ENCODE measurements at places on chromosomes 11 and 22.

DNA sequence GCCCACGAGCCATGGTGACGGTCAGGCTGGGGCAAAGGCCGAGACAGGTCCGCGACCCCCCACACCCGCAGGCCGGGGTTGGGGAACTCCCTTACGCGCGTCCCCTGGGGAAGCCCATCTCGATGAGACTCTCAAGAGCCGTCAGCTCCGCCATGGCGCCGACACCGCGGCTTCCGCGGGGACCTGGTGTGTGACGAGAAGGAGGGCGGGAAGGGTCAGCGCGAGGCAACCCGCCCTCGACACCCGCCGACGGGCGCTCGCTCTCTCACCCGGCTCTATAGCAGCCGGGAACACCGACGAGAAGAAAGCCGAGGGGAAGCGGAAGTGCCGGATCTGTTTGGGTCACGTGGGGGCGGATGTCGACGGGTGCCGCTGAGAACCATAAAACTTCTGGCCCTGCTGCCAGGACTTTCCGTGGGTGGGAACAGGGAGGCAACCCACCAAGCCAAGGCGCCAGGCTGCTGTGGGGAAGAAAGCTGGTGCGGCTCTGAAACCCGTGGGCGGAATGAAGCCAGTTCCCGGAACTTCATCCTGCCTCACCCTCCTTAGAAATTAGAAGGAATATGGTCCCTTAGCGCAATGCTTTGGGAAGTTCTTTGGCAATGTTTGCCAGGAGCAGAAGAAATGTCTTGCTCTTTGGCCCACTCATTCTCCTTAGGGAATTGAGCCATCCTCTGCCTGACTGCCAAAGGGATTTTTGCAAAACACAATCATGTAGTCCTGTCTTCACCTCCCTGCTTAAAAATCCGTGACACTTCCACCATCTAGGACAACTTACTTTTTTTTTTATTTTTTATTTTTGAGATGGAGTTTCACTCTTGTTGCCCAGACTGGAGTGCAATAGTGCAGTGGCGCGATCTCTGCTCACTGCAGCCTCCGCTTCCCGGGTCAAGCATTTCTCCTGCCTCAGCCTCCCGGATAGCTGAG is at the start of gene UBXN1:
Gene UBXN1 (minus strand): TSS at position 304 of the 927 bp plus-strand sequence. CDS start 150 bp downstream, at position 154.
- peak; percentile 73 for DNase-seq

- no peak for DNase-seq
Observed at GRCh38 chr11:126212089-126212660, 593 bp downstream of the FAM118B start.

DNA sequence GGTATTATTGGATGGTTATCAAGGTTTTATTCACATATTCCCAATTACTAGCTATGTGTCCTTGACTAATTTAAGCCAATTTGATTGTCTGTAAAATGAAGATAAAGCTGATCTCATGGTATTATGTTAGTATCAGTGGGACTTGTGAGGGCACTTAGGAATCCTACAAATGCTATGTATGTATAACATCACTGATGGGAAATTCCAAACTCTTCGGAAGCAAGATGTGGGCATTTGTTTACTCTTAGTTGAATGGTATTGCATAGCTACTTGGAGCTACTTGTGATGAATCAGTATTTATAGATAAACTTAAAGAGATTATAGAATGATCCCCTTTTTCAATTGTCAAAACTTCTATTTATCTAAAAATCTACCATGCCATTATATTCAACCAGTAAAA is 239.9 kb downstream of the CNTN5 start:
- no peak for DNase-seq

DNA sequence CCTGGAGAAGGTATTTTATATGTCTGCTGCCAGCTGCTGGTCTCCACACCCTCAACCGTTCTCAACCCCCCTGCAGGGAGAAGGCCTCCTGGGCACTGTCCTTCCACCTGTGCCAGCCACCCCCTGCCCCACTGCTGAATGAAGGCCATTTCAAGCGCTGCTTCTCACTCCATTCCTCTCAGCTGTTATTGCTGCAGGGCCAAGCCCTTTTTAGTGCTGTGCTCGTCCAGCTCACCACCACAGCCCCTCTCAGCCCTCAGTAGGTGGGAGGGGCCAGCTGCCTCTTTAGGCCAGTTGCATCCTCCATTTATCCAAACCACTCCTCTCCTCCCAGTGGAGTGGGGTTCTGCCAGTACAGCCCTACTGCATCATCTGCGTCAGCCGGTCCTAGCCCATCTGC is 1.8 kb upstream of the WBP2NL start:
- DNase-seq: no peak

GRCh38 chr11:76935042-76935441 is 74.3 kb downstream of the ACER3 start:
- DNase-seq: no peak

GRCh38 chr22:28594797-28595462 is 84.7 kb downstream of the TTC28 start:
- peak; percentile 60 for DNase-seq

DNA sequence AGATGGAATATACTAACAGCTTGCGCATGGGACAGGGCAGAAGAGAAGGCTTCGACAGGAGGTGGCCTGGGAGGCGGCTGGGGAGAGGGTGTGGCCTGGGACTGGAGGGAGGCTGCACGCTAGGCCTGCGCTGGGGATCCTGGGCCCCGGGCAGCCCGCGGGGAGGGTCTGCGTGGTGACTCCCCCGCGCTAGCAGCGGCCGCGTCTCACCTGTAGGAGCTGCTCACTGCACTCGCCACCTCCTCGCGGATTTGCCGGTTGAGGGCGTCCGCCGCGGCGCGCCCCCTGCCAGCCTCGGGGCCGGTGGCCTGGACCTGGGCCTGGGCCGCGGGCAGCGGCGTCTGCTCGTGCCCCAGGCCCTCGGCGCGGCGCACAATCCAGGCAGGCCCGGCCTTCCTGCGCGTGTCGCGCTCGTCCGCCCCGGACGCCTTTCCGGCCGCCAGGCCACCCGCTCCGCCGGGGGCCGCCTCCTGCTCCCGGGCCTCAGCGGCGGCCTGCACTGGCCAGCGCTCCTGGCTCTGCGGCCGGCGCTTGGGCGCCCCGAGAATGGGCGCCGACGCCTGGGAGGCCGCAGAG is 1.5 kb downstream of the MAP6 start:
- DNase-seq: no peak

- no peak for DNase-seq
Observed at GRCh38 chr11:69840371-69841169, 21.4 kb upstream of the FGF3 start.

DNA sequence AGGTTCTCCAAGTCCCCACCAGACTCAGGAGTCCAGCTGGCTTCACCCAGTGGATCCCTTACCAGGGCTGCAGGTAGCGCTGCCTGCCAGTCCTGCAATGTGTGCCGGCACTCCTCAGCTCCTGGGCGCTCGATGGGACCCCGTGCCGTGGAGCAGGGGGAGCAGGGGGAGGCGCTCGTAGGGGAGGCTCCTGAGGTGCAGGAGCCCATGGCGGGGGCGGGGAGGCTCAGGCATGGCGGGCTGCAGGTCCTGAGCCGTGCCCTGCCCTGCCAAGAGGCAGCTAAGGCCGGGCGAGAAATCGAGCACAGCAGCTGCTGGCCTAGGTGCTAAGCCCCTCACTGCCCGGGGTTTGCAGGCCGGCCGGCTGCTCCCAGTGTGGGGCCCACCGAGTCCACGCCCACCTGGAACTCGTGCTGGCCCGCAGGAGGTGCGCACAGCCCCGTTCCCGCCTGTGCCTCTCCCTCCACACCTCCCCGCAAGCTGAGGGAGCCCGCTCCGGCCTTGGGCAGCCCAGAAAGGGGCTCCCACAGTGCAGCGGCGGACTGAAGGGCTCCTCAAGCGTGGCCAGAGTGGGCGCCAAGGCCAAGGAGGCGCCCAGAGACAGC is 792.9 kb upstream of the CCDC179 start:
- no peak for DNase-seq

GRCh38 chr11:127552446-127552845 is 551.9 kb upstream of the KIRREL3 start:
- no peak for DNase-seq

GRCh38 chr11:10544491-10545465 is 3.8 kb upstream of the RNF141 start:
- DNase-seq: no peak

DNA sequence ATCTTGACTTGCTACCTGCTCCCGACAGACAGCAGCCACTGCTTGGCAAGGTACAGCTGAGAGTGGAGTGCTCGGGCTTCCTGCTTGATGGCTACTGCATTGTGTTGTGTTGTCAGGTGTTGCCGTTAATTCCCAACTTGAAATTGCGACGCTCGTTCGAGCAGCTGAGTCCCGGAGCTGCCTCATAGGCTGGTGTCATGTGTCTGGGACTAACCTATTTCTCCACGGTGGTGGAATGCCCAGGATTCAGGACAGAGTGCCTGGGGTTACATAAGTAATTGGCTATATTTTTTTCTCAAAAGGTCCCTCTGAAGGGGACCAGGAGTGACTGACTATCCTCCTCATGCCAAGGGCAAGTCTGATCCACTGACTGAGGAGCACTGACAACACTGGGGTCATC is 18.5 kb downstream of the COMMD9 start:
- no peak for DNase-seq

DNA sequence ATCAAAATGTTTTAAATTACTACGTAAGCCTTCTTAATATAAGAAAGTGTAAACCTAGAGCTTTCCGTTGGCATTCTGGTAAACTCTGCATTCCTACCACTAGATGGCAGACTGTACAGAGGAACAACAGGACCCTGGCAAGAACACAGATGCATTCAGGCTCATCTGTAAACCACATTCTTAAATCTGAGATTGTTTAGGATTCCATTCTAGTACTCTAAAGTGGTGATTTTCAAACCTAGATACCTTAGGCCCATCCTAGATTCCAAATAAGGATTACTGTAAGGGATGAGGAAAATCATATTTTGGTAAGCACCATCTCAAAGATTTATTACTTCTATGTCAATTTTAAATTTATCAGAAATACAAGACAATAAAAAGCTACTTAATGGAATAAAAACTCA is 26.9 kb downstream of the PICALM start:
- peak; percentile 81 for DNase-seq

DNA sequence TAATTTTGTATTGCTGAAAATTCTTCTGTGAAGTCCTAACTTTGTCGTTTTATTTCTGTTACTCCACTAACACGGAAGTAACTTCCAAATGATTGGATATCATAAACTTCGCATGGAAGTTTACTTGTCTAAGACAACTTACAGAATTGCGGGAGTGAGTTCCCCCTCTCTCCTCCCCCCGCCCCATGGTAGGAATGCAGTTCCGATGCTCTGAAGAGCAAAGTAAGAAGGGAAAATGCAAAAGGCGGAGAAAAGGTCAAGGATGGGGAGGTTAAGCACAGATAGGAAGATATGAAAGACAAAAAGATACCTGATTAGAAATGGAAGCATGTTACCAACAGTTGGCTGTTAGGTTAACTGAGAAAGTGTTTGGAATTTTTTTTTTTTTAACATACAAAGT is 1.3 kb downstream of the EIF3M start:
- no peak for DNase-seq

GRCh38 chr11:35248558-35249323 is 109.8 kb downstream of the CD44 start:
- no peak for DNase-seq

DNA sequence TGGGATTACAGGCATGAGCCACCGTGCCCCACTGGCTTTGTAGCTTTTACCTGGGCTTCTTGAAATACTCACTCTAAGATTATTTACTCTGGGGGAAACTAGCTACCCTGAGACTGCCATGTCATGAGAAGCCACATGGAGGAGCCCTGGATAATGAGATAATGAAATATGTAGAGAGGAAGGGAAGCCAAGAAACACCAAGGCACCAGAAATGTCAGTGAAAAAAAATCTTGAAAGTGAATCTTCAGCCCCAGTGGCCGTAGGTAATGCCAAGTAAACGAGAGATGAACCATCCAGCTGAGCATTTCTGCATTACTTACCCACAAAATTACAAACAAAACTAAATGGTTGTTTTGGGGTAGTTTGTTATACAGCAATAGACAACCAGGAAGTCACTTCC is 125.6 kb downstream of the APIP start:
- no peak for DNase-seq

DNA sequence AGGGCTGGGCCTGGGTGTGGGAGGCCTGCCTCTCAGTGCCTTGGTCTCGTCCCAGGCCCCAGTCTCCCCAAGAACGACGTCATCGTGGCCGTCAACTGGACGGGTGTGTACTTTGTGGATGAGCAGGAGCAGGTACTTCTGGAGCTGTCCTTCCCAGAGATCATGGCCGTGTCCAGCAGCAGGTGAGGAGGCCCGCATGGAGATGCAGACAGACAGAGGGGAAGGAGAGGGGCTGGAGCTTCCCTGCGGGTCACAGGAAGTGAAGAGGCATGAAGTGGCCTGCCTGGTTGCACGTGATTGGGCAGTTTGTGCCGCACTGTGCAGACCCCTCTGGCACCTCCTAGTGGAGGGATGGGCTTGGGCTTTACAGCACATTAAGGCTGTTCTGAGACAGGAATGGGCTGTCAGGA is 70.4 kb downstream of the MYO7A start:
- no peak for DNase-seq

DNA sequence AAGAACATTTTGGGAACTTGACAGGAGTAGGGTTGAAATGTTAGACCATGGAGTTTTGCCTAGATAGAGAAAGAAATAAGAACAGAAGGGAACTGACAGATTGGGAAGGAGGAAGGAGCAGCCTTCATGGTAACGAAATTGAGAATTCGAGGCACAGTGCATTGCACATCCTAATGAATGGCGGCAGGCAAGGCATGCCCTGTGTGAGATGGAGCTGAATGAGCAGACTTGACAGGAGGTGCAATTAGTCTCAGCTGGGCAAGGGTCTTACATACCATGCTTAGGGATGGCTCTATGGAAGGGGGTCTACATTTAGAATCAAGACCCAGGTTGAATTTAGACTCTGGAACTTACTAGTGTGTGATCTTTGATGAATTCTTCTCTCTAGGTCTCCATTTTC is 25.0 kb upstream of the NTM start:
- DNase-seq: no peak

DNA sequence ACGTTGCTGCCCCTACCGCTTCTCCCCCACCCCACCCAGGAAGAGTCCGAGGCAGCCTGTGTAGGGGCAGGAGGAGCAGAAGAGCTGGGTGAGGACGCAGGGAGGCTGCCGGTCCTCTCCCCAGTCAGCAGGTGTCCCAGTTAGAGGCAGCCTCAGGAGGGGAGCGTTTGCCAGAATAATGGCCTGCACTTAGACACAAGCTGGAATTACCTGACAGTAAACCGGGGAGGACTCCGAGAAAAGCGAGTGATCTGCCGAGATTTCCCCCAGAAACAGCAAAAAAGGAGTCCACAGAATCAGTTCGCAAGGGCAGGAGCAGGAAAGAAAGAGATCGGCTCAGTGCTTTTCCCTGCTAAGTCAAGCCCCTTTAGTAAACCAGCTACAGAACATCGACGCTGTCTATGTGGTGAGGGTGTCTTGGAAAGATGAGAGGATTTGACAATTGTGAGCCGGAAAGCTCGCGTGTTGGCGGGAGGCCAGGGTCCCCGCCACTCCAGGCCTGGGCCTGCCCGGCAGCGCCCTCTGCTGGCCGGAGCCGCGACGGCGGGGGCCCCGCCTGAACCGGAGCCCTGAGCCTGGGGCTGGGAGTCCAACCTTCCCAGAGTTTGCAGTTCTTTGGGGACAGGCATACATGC is 17.7 kb upstream of the THRSP start:
- no peak for DNase-seq

GRCh38 chr11:36278531-36279282 is 10.5 kb downstream of the COMMD9 start:
- no peak for DNase-seq

- DNase-seq: no peak
Observed at GRCh38 chr11:63761188-63761587, 7.4 kb downstream of the ZFTA start.
